Effector memory CD8-positive, alpha-beta T cell (primary cell): ENCODE measurements at places on chromosomes 4 and X.

GRCh38 chr4:20995610-20996009 lies 295.4 kb downstream of the PACRGL start:
- no peak for DNase-seq

DNA sequence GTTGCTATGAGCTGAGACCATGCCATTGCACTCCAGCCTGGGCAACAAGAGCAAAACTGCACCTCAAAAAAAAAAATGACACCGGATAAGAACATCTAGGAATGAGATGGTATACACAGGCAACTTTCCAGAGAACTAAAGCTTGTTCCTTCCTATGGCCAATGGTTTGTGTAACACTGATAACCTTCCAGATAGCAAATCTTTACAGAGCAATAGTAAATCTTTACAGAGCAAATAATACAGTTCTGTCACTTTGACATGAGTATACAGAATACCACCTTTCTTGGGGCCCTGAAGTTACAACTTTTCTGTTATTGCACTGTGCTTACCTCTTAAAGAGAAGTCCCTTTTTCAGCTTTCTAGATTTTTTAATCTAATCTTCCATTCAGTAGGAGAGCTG lies 91.6 kb downstream of the CD99L2 start:
- no peak for DNase-seq

- no peak for DNase-seq
Measured at GRCh38 chr4:148986951-148987350, 544.7 kb upstream of the NR3C2 start.

- no peak for DNase-seq
Measured at GRCh38 chrX:118736394-118737010, 9.1 kb downstream of the IL13RA1 start.

- DNase-seq, result no peak
Measured at GRCh38 chr4:165402375-165402774, 23.6 kb downstream of the CPE start.

- no peak for DNase-seq
Measured at GRCh38 chr4:32117693-32118092, 1397.5 kb downstream of the PCDH7 start.

DNA sequence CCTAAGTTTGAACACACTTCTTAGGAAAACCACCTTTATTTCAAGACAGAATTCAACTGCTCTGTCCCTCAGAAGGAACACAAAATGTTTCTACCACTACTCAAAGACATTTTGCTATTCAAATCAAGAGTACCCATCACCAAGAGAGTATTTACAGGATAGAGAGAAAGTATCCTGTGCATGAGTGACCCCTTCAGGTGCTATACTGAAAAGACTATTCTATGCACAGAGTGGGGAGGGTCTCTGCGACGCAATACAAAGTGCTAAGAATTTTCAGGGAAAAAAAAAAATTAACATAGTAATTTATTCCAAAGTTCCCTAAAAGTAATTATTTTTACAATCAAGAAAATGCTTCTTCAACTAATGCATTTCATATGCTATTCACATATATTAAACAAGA lies 346.4 kb upstream of the FAM241A start:
- DNase-seq, result no peak

DNA sequence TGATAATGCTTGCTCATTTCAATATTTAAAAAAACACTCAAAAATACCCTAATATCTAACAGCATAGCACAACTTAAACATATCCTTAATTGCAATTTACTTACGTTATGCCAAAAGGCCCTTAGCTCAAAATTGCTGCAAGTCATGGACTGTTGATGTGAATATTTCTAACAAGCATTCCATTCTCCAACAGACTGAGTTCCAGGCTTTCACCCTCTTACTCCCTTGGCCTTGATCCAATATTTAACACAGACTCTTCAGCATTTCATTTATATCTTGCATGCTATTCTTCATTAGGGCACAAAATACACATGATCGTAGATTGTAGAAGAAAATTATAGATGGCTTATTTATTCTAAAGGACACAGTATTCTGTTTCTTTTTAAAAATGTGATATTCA lies 96.5 kb downstream of the RNF150 start:
- DNase-seq, result no peak

GRCh38 chr4:125322366-125322730 lies 7.6 kb downstream of the FAT4 start:
- DNase-seq, result no peak

- no peak for DNase-seq
Measured at GRCh38 chr4:159048166-159048886, 54.6 kb upstream of the RAPGEF2 start.

- DNase-seq, result no peak
Measured at GRCh38 chr4:79687006-79687405, 279.0 kb upstream of the GK2 start.

- no peak for DNase-seq
Measured at GRCh38 chr4:114729068-114729738, 130.6 kb downstream of the UGT8 start.

DNA sequence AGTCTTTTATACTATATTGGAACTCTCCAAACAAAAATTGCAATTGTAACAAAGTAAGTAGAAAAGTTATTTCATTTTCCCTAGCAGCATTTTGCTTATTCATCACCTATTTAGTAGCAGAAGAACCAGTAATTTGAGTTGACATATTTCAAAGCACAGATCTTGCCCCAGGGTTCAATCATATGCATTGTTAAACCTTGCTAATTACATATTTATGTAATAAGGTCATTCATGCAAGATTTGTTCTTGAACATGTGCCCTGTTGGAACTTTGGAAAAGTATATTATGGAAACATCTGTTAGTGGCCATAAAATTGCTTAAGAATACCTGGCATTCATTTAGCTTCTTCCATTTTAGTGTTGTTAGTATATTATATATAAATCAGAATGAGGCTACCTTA lies 191.7 kb downstream of the TLL1 start:
- no peak for DNase-seq

DNA sequence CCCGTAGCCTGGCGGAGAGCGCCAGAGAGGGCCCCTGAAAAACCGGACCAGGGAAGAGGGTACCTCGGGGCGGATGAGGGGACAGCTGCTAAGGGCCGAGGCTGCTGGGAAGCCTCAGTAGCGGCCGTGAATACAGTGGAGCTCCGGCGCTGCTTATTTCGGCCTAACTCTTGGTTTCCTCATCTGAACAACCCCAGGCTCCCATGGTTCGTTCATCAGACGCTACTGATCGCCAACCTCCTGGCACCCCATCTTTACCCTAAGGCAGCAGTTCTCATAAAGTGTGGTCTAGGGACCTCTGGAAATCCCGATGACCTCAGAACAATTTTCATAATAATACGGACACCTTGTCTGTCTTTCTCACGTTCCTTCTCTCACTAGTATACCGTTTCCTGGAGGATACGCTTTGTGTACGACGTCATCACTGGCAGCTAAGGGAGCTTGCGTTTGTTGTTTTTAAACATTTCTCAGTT lies 645 bp upstream of the RAB28 start:
- no peak for DNase-seq

- DNase-seq, result no peak
Measured at GRCh38 chrX:81957900-81958545, 756.1 kb downstream of the SH3BGRL start.
